ENCODE measurements at places on chromosomes 1 and 21. TPM values are rescaled to one million over a fixed set of nuclear protein-coding genes. Genes with fewer than 3 reads are reported as not detected.

The GIPC2 gene
- total RNA-seq = 0.84 TPM

The SUSD4 gene
- total RNA-seq = 45.5 TPM

The BNIPL gene
- total RNA-seq = 1.3 TPM

The ADAMTSL4 gene
- 5.5 TPM for total RNA-seq

The MYBPHL gene
- 6.3 TPM for total RNA-seq

All from dorsolateral prefrontal cortex (tissue), 122 donors.